ENCODE measurements at places on chromosomes 4 and X.

- DNase-seq = no peak
These were observed 60.9 kb downstream of the AASDH start for GRCh38 chr4:56326363-56326762.

- no peak for DNase-seq
These were observed 166.8 kb downstream of the SHROOM3 start for GRCh38 chr4:76601791-76602190.

DNA sequence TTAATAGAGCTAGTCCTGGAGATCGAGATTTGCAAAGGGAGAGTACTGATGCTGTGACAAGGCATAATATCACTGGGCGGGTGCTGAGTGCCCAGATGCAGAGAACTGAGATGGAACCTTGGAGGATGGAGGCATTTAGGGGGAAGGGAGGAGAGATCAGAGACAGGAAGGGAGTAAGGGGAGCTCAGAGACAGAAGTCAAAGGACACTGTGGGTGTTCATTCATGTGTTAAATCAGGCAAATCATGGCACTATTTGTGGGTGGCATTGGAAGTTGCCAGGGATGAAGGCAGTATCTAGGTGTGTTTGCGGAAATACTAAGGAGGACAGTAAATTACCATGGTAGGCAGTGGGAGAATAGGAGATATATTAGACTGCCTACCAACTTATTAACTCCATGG lies 135.0 kb downstream of the RBM46 start:
- DNase-seq = no peak

DNA sequence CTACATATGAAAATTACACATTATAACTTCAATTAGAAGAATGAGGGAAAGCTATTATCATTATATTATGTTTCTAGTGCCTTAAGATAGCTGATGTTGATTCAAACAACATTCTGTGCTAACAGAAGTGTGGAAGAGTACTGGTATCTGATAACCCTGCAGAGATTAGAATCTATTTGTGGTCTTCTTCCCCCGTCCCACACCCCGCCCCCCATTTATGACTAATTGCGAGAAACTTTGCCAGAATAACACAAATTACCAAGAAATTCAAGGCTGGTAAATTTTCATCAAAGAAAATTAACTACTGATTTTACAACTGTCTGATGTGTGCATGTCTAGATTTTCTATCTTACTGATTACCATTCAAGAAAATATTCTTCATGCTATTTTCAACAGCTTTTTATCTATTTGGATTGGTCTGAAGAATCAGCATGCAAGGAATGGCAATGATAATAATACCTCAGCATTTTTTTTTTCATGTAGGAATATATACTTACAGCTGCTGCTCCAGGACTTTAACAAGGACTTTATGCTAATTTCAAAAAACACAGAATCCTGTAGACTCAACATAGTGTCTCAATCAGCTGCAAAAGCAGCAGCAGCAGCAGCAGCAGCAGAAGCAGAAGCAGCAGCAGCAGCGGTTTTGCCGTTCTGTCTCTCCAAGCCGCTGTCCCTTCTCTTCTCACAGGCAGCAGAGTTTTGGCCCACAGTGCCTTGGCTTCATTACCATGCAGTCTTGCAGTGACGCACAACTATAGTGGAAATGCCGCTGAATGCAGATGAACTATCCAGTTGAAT lies 126.7 kb downstream of the FRYL start:
- peak; percentile 34 for DNase-seq

- DNase-seq = no peak
These were observed 215.8 kb upstream of the RASGEF1B start for GRCh38 chr4:81687471-81687870.

DNA sequence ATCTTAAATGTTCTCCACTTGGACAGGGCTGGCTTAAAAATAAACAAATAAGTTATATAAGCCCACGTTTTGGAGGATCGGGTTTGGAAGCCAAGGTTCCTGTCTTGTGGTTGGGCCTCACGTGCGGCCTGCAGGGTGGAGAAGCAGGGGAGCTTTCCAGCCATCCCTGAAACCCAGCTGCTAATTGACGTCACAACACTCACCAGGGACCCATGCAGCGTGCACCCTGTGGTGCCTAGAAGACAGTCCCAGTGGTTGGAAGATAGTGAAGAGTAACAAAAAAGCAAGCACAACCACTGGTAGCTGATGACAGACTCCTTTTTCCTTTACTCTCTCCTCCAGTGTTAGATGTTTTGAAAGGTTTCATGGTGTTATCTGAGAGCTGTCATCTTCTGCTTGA lies 142.0 kb upstream of the RBPJ start:
- no peak for DNase-seq

DNA sequence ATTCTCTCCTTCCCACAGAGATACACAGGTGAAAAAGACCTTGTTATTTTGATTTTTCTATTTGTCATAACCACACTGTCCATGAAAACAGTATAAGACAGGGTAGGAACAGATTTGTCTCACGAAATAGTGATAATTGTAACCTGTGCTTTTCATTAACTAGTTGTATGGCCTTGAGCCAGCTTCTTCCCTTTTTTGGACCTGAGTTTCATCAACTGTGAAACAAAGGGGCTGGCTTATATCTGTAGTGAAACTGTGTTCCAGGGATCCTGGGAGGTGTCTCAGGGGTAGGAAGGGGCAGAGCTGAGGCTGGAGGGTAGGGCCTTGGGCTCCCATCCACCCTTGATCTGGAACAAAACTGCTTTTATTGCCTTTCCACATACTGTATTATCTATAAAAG lies 50.9 kb downstream of the MED28 start:
- no peak for DNase-seq

- no peak for DNase-seq
These were observed 216.2 kb downstream of the DHRSX start for GRCh38 chrX:2284601-2285000.

All from activated T-helper 9 cell treated with anti-CD3 and anti-CD28 coated beads, Interleukin-2, amount 50 U/mL, for 16 hours (primary cell).